ENCODE measurements at places on chromosomes 16 and 17.

GRCh38 chr17:33451221-33451620 lies 158.1 kb upstream of the ASIC2 start:
- H3K4me1 ChIP-seq = no peaks in the 10 kb centered on the region
- H3K27ac ChIP-seq = no peak overlapping the region
- no peaks in the 10 kb centered on the region for H3K36me3 ChIP-seq
- H3K4me3 ChIP-seq = no peak overlapping the region
- peaks cover 8% of the 10 kb centered on the region for H3K27me3 ChIP-seq

DNA sequence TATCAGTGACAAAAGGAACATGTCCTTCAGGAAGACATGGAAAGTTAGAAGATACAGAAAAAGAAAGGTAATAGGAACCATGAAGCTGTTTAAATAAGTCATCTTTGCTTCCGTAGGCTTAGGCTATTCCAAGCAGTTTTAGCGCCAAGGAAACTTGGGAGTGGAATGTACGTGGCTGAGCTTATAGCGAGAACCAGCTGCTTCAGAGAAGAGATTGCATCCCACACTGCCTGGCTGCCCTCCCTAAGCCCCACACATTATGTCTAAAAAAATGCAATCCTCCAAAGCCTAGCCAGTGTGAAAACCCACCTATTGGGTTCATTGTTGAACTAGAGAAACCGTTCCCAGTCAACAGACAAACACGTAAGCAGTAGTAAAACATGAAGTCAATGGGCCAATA lies 149.9 kb downstream of the SLC39A11 start:
- no peak for DNase-seq
- no peak overlapping the region for H3K27ac ChIP-seq
- no peak overlapping the region for H3K4me3 ChIP-seq
- no peaks in the 10 kb centered on the region for H3K36me3 ChIP-seq

DNA sequence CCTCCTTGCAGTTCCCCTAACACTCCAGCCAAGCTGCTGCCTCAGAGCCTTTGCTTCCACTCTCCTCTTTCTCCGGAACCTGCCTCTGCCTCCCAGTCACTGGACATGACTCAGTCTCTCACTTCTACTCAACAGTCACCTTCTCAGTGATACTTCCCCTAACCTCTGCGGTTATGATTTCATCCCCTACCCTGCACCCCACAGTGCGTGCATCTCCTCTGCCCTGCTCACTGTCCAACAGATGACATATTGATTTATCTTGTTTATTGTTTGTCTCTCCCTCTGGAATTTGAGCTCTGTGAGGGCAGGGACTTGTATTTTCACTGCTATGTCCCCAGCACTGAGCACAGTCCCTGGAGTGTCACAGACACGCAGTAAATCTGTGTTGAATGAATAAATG lies 100.7 kb downstream of the CYLD start:
- no peaks in the 10 kb centered on the region for H3K36me3 ChIP-seq
- DNase-seq = no peak
- H3K27ac ChIP-seq = no peak overlapping the region
- no peaks in the 10 kb centered on the region for H3K4me1 ChIP-seq
- no peaks in the 10 kb centered on the region for H3K27me3 ChIP-seq

DNA sequence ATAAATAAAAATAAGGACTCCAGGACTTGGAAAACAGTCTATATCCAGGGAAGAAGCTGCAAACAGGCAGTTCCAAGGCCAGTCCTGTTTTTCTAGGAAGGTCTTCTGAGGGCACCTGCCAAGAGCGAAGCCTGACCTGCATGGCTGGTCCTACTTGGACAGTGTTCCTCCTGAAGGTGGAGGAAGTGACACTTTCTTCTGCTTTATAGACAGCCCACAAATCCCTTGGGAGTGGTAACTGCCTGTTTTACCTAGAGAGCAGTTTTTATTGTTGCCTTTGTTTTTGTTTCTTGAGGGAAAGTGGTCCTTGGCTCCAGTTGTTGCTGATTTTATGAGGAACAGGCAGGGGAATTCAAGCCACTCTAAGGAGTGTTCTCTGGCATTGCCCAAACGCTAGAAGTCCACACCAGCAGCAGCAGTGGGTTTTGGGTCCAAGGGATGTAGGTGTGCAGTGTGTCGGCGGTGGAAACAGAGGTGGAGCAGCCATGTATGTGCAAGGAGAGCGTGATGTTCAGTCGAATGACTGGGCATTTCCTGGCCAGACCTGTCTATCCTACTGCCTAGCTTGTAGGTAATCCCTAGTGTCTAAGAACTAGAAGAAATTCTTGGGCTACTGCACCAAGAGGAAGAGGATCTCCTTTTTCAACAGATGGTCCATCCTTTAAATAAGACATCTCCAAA lies 35.3 kb downstream of the LDHD start:
- 0 out of 2 replicates have a peak, but pooled peaks cover 3% of the 10 kb centered on the region for H3K4me1 ChIP-seq
- no peak for DNase-seq
- no peaks in the 10 kb centered on the region for H3K27me3 ChIP-seq
- H3K4me3 ChIP-seq = no peak overlapping the region
- no peak overlapping the region for H3K27ac ChIP-seq

GRCh38 chr17:43003542-43004172 lies 2.9 kb upstream of the IFI35 start:
- no peak overlapping the region for H3K27ac ChIP-seq
- no peak for DNase-seq
- no peak overlapping the region for H3K4me3 ChIP-seq
- H3K36me3 ChIP-seq = peaks cover 30% of the 10 kb centered on the region
- H3K27me3 ChIP-seq = no peaks in the 10 kb centered on the region

DNA sequence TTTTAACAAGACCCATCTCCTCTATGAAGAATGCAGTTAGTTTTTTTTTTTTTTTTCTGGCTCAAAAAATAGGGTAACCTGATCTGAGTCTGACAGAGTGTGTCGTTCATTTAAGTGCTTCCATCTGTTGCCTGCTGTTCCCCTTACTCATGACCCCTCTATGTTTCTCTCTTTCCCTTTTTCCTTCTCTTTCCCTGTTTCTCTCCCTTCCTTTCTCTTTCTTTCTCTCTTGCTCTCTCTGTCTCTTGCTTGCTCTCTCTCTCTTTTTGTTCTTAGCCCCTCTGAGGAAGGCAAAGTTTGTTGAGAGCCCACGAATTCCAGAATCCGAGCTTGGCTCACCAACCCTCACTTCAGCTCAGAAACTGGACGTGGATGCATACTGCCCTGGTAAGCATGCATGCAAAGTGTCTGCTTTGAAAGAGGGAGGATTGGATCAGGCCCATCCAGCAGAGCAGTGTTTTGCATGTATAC lies 185.0 kb downstream of the TANC2 start:
- H3K4me3 ChIP-seq = no peak overlapping the region
- DNase-seq = no peak
- no peaks in the 10 kb centered on the region for H3K27me3 ChIP-seq
- no peak overlapping the region for H3K27ac ChIP-seq

DNA sequence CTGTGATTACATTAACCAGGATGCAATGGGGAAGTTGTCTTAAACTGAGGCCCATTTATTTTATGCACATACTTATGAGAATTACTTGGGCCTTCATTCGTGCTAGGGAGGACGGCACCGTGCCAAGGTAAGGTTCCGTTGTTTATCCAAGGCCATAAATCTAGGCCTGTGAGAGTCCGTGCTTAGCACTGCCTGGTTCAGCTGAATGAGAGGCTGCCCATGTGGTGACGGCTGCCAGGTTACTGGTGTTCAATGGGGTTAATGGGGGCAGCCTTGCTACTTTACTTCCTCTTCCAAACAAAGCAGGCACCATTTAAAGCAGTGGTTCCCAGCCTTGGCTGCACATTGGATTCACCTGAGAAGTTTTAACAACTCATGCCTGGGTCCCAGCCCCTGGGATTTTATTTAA lies 135.1 kb upstream of the NOL11 start:
- H3K4me3 ChIP-seq = no peak overlapping the region
- no peaks in the 10 kb centered on the region for H3K27me3 ChIP-seq
- no peak overlapping the region for H3K27ac ChIP-seq
- H3K4me1 ChIP-seq = no peaks in the 10 kb centered on the region
- DNase-seq = no peak
- no peaks in the 10 kb centered on the region for H3K36me3 ChIP-seq

GRCh38 chr17:72467841-72468653 lies 347.2 kb downstream of the SOX9 start:
- peaks cover 7% of the 10 kb centered on the region for H3K4me1 ChIP-seq
- no peak overlapping the region for H3K4me3 ChIP-seq
- no peak overlapping the region for H3K27ac ChIP-seq
- H3K36me3 ChIP-seq = no peaks in the 10 kb centered on the region
- no peaks in the 10 kb centered on the region for H3K27me3 ChIP-seq
- no peak for DNase-seq
